ENCODE measurements at places on chromosomes 11 and 22. TPM values are rescaled to one million over a fixed set of nuclear protein-coding genes. Genes with fewer than 3 reads are reported as not detected.

GRCh38 chr11:80455818-80456217 is 1015.0 kb upstream of the TENM4 start:
- no peak overlapping the region for H3K27ac ChIP-seq
- no peak overlapping the region for H3K4me3 ChIP-seq
- DNase-seq, result no peak
- H3K4me1 ChIP-seq, result peaks cover 29% of the 10 kb centered on the region

- no peak overlapping the region for H3K4me3 ChIP-seq
- peaks cover 9% of the 10 kb centered on the region for H3K27me3 ChIP-seq
- H3K4me1 ChIP-seq, result peaks cover 14% of the 10 kb centered on the region
- no peak overlapping the region for H3K27ac ChIP-seq
- no peak for DNase-seq
Measured at GRCh38 chr22:19648419-19648929, 65.8 kb upstream of the SEPTIN5 start.

DNA sequence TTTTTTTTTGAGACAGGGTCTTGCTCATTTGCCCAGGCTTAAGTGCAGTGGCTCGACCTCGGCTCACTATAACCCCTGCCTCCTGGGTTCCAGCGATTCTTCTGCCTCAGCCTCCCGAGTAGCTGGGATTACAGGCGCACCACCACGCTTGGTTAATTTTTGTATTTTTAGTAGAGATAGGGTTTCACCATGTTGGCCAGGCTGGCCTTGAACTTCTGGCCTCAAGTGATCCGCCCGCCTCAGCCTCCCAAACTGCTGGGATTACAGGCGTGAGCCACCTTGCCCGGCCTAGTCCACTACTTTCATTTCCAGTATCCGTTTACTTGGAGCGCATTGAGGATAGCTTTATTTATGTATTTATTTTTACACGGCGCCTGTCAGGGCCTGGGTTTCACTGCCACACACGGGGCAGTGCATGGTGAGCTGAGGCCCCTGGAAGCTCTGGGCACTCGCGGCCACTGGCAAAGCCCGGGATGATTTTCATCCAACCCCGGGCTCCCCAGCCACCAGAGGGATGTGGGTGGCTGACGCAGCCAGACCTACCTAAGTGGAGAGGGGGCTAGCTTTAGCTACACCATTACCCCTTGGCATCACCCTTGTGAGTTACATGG is 6.1 kb upstream of the MCAM start:
- peaks cover 9% of the 10 kb centered on the region for H3K27me3 ChIP-seq
- H3K27ac ChIP-seq, result no peak overlapping the region
- H3K4me1 ChIP-seq, result peaks cover 38% of the 10 kb centered on the region
- DNase-seq, result no peak

DNA sequence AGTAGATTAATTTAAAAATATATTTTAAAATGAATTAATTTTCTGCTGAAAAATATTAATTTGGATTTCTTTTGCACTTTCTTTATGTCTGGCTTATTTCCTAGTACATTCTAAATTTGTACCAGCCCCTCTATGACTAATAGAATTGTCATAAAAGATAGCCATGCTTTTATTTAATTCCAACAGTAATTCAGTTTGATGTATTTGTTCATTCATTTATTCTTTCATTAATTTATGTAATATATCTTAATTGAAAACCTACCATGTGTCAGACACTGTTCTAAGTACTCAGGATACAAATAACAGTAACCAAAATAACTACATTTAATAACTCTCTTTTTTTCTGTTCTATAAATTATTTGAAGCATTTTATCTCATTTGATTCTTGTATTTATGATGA is 264.0 kb upstream of the CCDC179 start:
- no peak for DNase-seq
- no peak overlapping the region for H3K27ac ChIP-seq

DNA sequence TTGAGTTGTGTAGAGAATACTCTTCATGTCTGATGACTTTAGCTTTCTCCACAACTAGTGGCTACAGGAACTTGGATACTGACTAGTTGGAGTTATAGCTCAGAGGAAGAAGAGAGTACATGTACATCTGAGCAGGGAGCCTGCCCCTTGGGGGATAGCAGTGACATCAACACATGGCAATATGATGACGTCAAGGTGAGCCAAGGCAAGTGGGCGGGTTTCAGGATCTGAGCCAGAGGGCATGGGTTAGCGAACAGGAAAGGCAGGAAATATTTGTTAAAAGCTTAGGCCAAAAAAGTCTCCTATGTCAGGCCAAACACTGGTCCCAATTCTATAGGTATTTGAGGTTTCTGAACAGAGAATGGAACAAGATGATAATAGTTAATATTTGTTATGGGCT is 42.0 kb upstream of the HORMAD2 start:
- peaks cover 6% of the 10 kb centered on the region for H3K4me1 ChIP-seq
- no peak for DNase-seq
- H3K27ac ChIP-seq, result no peak overlapping the region
- no peak overlapping the region for H3K4me3 ChIP-seq
- H3K36me3 ChIP-seq, result no peaks in the 10 kb centered on the region

- no peak for DNase-seq
- no peaks in the 10 kb centered on the region for H3K27me3 ChIP-seq
- peaks cover 28% of the 10 kb centered on the region for H3K4me1 ChIP-seq
- H3K36me3 ChIP-seq, result no peaks in the 10 kb centered on the region
- H3K4me3 ChIP-seq, result no peak overlapping the region
- peak overlapping the region; percentile 19 for H3K27ac ChIP-seq
Measured at GRCh38 chr11:124482362-124483147, 37.1 kb upstream of the OR8B8 start.

- H3K27ac ChIP-seq, result 0 out of 2 replicates have a peak overlapping the region, but pooled peaks have one; percentile 14
- H3K4me1 ChIP-seq, result peaks cover 15% of the 10 kb centered on the region
- no peaks in the 10 kb centered on the region for H3K27me3 ChIP-seq
- peaks cover 14% of the 10 kb centered on the region for H3K36me3 ChIP-seq
- H3K4me3 ChIP-seq, result no peak overlapping the region
Measured at GRCh38 chr11:63858628-63859550, 20.0 kb downstream of the MARK2 start.

GRCh38 chr22:50018608-50019285 is 6.2 kb upstream of the IL17REL start:
- H3K4me3 ChIP-seq, result no peak overlapping the region
- H3K36me3 ChIP-seq, result no peaks in the 10 kb centered on the region
- H3K27me3 ChIP-seq, result peaks cover 36% of the 10 kb centered on the region
- DNase-seq, result no peak

DNA sequence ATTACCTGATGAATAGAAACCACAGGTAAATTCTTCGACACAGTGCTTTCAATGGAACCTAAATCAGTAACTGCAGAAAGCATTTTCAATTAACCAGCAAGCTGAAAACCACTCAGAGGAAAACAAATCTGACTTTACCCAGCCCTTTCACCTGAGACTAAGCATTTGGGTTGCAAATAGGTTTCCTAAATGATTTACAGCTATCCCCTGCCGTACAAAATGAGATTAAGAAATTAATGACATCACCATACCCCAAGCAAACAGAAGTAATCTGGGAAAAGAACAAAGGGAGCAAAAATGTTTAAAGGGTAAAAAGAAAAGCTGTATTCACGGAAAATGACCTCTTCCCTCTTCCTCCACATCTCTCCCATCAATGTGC is 584 bp downstream of the NOX4 start:
- DNase-seq, result no peak
- peaks cover 6% of the 10 kb centered on the region for H3K27me3 ChIP-seq
- no peaks in the 10 kb centered on the region for H3K36me3 ChIP-seq
- peaks cover 23% of the 10 kb centered on the region for H3K4me1 ChIP-seq

DNA sequence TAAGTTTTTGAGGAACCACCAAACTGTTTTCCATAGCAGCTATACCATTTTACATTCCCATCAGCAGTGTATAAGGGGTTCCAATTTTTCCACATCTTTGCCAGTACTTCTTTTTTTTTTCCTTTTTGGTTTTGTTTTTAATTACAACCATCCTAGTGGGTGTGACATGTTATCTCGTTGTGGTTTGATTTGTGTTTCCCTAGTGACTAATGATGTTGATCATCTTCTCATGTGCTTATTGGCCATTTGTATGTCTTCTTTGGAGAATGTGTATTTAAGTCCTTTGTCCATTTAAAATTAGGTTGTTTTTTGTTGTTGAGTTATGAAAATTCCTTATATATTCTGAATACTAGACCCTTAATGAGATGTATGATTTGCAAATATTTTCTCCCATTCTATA is 59.3 kb downstream of the STIM1 start:
- no peak overlapping the region for H3K4me3 ChIP-seq
- H3K27me3 ChIP-seq, result no peaks in the 10 kb centered on the region
- H3K27ac ChIP-seq, result no peak overlapping the region
- no peaks in the 10 kb centered on the region for H3K36me3 ChIP-seq
- no peaks in the 10 kb centered on the region for H3K4me1 ChIP-seq

DNA sequence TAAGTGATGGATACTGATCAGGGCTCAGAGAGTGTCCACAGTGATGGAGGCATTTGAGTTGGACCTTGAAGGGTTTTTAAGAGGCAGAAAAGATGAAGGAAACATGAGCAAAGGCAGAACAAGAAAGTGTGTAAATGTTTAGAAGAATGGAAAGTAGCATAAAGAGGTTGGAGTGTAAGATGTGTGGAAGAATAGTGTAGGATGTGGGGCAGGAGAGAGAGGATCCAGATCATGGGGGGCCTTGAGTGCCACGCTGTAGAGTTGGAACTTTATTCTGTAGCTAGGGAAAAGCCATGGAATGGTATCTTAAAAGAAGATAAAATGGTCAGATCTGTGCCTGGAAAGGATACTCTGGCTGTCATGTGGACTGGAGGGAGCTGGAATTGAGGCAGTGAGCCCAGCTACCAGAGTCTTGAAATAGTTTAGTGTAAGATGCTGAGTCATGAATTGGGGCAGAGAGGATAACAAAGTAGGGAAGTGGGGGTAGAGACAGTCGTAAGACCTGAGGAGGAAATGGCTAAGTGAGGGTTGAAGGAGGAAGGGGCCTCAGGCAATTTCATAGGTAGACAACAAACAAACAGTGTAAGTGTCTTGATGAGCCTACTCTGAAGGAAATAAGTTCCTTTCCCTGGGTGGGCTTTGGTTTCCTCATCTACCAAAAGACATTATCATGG is 6.7 kb downstream of the KCNE3 start:
- H3K4me1 ChIP-seq, result peaks cover 3% of the 10 kb centered on the region
- no peak overlapping the region for H3K27ac ChIP-seq
- DNase-seq, result no peak
- no peak overlapping the region for H3K4me3 ChIP-seq
- peaks cover 3% of the 10 kb centered on the region for H3K27me3 ChIP-seq

DNA sequence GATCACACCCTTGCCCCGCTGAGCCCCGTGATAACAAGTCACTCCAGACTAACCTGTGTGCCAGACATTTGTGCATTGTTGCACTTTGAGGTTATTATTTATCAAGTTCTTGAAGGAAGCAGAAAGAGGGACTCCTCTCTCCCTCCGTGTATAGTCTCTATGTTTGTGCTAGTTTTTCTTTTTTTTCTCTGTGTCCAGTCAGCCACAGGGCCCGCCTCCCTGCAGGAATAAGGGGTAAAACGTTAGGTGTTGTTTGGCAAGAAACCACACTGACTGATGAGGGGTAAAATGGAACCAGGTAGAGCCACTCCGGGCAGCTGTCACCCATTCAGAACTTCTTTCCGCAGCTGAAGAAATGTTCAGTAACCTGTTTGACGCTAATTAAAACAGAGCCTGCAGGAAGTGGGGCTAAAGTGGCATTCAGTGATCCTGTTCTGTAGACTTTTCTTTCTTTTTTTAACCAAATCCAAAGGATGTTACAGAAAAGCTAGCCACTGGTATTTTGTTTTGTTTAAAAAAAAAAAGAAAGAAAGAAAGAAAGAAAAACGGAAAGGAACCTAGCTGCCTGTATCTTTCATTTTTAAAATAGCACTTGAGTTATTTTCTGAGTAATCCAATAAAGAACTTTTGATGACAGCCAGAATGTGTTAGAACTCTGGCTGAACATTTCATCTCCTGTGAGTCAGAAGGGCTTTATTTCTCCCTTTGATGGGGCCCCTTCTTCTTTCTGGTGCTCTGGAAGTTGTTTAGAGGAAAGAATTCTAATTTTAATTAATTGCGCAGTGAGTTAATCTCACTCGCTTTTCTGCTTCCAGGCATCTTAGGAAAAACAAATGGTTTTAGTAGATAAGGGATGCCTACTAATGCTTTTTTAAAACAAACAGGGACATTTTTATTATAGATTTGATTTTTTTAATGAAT is 58.2 kb downstream of the COMMD9 start:
- H3K4me1 ChIP-seq, result peaks cover 10% of the 10 kb centered on the region
- H3K27ac ChIP-seq, result no peak overlapping the region
- no peak overlapping the region for H3K4me3 ChIP-seq

DNA sequence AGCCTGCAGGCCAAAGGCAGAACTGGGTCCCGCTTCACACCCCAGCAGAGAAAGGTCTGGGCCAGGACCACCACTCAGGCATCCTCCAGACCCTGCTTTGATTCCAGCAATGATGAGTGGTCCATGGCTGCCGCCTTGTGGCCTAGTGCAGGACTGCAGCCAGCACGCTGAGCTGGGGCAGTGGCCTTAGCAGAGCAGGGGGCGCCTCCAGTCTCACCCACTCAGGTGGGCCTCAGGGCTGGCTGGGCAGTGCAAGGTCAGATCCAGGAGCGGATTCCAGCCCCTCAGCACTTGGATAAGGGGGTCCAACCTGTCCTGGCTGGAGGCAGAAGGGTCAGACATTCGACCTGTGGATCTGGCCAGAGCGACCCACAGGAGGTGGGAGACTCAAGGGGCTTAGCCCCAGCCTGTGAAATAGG is 9.6 kb upstream of the PDE2A start:
- H3K36me3 ChIP-seq, result peaks cover 3% of the 10 kb centered on the region
- H3K27me3 ChIP-seq, result peaks cover 23% of the 10 kb centered on the region
- DNase-seq, result peak; percentile 92

DNA sequence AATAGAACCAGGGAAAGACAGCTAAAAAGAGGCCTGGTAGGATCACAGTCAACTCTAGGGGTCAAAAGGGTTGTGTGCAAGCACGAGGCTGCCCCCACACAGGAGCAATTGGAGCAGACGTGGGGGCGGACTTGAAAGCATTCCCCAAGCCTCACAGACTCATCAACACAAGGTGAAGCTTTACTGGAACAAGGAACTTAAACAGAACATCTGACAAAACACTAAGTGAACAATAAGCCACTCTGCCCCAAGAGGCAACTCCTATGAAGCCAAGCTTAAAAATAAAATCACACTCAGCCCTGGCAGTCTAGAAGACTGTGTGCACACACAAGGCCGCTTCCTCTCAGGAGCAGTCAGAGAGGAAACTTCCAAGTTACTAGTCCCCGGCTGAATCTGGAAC is 32.2 kb upstream of the TEAD1 start:
- DNase-seq, result no peak
- no peak overlapping the region for H3K27ac ChIP-seq
- peaks cover 11% of the 10 kb centered on the region for H3K4me1 ChIP-seq
- no peak overlapping the region for H3K4me3 ChIP-seq
- peaks cover 6% of the 10 kb centered on the region for H3K36me3 ChIP-seq

DNA sequence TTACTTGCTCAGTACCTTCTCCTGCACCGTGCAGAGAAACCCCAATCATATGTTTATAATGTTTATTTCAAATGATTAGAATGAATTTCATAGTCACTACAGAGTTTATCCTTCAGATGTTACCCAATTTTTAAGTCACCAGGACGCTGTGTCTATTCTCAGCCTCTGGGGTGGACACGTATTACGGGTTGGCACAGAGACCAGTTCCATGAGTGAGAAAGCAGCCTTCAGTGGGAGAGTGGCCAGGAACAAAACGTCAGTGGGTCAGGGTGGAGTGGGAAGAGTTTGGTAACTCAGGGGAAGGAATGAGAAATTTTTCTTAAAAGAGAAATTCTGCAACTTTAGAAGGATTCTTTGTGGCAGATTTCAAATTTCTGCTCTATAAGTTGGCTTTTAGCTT is 77.1 kb upstream of the MTMR2 start:
- H3K36me3 ChIP-seq, result peaks cover 3% of the 10 kb centered on the region
- H3K27me3 ChIP-seq, result no peaks in the 10 kb centered on the region
- no peak for DNase-seq

Gene KCNQ1OT1
- 2.4 TPM for total RNA-seq

Gene TRIM29
- total RNA-seq, result 0.11 TPM

Gene YPEL1
- 7.7 TPM for total RNA-seq

Gene OR56A1
- 0.35 TPM for total RNA-seq

Gene IFITM10
- 0.80 TPM for total RNA-seq

Gene DGCR8
- total RNA-seq, result 55.0 TPM

Gene CD44
- 10.3 TPM for total RNA-seq

Gene APOA4
- not detected for total RNA-seq

Measured in WTC11 (cell line).